ENCODE measurements at places on chromosomes 7 and 10.

DNA sequence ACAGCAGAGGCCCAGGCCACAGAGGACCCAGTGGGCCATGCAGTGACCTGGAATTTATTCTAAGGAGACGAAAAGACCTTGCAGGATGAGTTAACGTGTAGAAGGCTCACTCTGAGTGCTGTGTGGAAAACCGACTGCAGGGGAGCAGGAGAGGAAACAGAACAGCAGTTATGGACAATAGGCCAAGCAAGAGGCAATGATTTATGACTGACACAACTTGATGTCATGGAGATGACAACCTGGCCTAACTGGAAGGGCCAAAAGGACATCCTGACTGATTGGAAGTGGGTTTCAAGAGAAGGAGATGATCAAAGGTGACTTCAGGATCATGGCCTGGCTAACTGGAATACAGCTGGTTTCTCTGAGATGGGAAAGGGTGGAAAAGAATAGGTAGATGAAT is 70.2 kb upstream of the RAPGEF5 start:
- DNase-seq: no peak

DNA sequence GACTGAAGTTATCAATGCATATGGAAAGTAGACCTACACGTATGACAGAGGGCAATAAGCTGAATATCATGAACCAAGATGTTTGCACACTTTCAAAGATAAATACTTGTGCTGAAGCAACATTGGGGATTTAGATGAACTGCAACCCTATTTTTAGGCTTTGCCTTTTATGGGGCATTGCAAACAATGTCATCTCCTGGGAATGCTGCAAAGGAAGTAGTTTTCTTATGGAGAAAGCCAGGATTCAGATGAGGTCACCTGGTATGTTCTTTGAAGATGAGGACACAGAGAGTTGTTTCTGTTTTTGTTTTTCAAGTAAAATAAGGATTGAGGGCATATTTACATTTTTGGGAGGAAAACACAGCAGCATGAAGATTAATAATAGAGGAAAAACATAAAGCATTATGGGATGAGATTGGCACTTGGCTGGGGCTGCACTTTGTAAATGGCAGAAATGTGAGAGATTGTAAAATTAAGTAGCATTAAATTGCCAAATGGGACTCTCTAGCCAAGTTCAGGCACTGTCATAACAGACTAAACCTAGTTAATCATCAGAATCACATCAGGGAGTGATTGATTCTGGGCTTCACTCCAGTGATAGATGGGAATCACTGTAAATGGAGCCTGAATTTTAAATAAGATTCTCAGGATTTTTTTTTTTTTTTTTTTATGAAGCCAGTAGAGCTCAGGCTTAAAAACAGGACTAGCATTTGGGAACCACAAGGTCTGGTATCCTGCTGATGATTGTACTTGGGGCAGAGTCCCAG is 63.1 kb downstream of the MALRD1 start:
- no peak for DNase-seq

GRCh38 chr10:100319707-100320402 is 10.2 kb downstream of the PKD2L1 start:
- DNase-seq: no peak

DNA sequence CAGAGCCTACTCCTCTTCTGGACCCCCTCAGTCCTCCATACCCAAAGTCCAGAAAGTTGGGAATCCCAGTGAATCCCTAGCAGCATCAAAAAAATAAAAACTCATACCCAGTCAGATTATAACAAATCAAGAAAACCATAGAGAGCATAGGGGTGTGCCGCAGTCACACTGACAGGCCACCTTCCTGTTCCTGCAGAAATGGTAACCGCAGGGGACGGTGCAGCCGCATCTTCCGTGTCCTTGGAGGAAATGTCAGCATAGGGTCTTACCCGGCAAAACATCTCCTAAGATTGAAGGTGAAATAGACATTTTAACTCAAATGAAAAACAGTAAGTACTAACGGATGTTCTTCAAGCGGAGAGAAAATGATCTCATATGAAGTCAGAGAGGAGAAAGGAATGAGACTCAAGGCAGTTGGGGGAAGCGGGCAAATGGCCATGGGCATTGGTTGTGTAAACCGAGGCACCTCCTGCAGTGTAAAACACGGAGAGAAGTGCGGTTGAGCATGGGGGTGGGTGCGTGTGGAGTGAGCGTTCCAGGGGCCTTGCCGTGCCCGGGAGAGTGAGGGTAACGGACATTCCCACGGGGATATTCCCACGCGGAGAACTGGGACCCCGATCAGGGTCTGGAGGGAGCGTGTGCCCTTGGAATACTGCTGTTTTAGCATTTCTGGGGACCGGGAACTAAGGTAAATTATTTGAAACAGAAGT is 110.8 kb downstream of the NKX6-2 start:
- DNase-seq: no peak

DNA sequence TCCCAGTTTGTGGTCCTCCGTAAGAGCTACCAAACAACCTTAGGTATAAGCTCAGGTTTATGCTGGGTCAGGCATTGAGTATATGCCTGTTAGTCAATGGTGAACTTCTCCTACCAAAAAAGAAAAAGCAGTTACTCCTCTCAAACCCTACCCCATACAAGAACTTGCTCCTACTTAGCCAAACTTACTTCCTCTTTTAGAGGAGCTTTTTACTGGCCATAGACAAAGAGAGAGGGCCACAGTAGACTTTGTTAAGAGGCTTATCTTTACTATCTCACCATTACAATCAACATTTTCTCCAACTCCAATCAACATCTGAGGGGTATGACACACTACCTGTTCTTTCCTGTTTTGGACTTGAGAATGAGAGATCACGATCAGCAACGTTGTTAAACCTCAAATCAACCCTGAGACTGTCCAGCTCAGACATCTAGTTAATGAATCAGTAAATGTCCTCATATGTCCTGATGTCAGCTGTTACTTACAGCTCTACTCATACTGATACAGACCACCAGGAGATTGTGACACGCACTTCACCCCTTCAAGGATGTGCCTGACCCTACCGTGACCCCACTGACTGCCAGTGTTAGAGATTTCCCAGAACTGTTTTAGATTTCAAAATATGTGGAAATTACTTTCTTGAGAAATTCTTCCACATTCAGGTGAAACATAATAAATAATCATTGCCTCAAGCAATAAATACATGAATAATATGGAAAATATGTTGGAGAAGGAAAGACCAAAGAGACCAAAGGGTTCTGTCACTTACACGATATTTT is 18.4 kb upstream of the CCDC71L start:
- DNase-seq: no peak

DNA sequence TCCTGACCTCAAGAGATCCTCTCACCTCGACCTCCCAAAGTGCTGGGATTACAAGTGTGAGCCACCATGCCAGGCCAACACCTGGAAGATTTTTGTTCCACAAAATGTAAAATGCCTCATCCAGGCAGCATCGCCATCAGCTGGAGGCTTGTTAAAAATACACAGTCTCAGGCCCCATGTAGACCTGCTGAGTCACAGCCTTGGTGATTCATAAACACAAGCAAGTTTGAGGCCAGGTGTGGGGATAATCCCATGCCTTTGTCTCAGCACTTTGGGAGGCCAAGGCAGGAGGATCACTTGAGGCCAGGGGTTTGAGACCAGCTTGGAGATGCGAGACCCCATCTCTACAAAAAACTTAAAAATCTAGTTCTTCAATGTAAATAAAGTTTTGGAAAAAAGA is 49.1 kb upstream of the FOXK1 start:
- DNase-seq: no peak

- no peak for DNase-seq
These were observed 14.0 kb upstream of the PTTG1IP2 start for GRCh38 chr7:90455163-90456030.

- DNase-seq: no peak
These were observed 11.9 kb downstream of the PLAU start for GRCh38 chr10:73922864-73923133.

DNA sequence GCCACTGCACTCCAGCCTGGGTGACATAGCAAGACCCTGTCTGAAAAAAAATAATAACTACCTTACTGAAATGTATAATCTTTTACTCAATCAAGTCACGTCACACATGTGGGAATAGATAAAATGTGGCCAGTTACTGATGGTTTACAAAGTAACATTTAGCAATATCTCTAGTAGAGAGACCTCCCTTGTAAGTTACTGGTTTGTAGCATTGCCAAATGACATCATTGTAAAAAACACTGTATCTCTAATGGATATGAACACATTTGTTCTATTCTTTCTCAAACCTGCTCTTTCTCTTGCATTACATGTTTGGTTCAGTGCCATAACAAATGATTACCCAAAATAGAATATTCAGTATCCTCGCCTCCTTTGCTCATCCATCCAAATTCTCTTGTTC is 18.8 kb downstream of the TET1 start:
- no peak for DNase-seq

DNA sequence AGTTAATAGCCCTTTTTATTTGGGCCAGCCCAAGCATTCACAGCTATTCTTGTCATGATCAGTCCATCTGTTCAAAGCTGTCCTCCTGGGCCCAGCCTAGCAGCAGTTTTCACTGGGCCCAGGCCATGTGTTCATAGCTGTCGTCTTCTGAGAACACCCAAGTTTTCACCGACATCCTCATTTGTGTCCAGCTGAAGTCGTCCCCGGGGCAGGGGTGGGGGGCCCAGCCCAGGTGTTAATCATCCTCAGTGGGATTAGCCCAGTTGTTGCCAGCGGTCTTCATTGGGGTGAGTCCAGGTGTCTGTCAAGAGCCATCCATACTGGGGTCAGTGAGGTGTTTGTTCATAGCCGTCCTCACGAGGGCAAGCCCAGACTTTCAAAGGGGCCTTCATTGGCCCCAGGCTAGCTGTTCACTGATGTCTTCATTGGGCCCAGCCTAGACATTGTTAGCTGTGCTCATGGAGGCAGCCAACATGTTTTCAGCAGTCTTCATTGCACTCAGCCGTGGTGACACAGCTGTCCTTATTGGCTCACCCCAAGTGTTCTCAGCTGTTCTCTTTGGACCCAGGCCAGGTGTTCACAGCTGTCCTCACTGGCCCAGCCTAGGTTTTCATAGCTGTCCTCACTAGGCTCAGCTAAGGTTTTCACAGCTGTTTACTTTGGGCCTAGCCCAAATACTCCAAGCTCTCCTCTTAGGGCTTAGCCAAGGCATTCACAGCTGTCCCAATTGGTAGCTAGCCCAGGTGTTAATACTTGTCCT is 10.0 kb downstream of the FRG2B start:
- DNase-seq: no peak

- no peak for DNase-seq
These were observed 132.0 kb downstream of the CFAP58 start for GRCh38 chr10:104485632-104486031.

DNA sequence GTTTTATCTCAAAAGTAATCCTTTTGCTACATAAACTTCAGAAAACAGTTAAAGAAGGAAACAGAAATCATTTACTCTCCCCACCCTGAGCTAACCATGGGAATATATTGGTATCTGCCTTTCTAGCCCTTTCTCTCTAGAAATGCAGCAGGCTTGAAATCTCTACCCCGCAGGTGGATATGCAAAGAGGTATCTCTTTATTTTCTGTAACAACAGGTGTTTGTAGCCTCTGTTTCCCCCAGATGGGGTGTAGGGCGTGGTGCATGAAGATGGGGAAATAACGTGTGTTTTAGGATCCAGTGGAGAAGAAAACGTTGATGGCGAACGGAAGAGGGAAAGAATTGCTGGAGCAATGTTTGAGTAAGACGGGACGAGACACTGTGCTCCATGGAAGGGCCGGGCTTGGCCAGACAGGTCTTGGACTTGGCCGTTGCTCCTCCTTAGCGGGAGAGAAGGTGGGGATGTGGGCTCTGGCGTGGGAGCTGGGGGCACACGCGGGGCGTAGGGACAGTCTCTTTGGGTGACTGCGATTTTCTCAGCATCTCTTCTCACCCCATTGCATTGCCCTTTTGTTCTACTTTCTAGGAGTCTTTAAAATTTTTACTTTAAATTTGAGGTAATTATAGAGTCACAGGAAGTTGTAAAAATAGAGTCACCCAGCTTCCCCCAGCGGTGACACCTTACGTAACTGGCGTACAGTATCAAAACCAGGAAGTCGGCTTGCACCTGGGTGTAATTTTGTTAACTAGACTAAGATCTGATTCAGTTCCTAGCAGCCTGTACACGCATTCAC is 82.9 kb downstream of the ELFN1 start:
- no peak for DNase-seq

GRCh38 chr7:35248576-35249536 is 5.0 kb downstream of the TBX20 start:
- no peak for DNase-seq

- no peak for DNase-seq
These were observed 14.6 kb downstream of the ADAP1 start for GRCh38 chr7:939843-940242.

- DNase-seq: no peak
These were observed 34.1 kb downstream of the CHST3 start for GRCh38 chr10:71998119-71998839.

DNA sequence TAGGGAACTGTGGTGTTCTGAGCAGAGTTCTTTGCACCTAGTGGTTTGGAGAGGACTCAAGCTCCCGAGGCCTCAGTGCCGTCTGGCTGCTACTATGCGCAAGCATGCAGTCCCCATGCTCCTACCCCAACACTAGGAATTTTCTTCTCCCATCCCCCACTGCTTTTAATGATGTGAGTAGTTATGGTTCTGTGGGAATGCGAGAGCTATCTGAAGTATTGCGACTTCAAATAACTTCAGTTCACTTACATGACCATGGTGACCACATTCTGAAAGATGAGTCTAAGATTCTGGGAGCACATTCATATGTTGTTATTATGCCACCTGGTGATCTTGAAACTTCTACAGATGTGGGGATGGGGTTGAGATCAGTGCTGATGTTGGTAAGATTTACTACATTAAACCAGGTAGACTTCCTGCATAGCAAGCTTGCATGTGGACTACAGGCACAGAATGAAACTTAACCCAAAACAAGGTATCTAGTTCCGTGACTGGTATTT is 24.6 kb downstream of the HTR5A start:
- DNase-seq: no peak

- no peak for DNase-seq
These were observed 154.3 kb downstream of the SLIT1 start for GRCh38 chr10:97031459-97031858.

GRCh38 chr10:133164816-133165555 is 5.0 kb downstream of the KNDC1 start:
- no peak for DNase-seq

- no peak for DNase-seq
These were observed 24.7 kb downstream of the DAGLB start for GRCh38 chr7:6422926-6423632.

DNA sequence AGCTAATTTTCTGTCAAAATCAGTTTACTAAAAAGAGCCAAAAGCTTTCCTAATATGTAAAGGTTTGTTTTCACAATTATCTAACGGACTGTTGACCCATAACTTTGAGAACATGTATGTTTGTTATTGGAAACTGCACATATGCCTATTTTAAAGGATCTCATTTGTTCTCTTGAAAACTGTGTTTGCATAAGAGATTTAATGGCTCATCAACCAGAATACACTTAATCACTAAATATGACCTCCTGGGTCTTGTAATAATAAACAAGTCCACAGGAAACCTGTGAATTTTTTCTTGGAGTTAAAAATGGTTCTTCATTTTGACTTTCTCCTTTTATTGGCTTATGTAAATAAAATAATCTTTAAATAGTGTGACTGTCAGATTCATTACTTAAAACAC is 48.3 kb upstream of the STEAP1B start:
- DNase-seq: no peak

GRCh38 chr7:126856691-126857291 is 395.9 kb downstream of the GRM8 start:
- no peak for DNase-seq
